ENCODE measurements at places on chromosomes 16 and 17.

DNA sequence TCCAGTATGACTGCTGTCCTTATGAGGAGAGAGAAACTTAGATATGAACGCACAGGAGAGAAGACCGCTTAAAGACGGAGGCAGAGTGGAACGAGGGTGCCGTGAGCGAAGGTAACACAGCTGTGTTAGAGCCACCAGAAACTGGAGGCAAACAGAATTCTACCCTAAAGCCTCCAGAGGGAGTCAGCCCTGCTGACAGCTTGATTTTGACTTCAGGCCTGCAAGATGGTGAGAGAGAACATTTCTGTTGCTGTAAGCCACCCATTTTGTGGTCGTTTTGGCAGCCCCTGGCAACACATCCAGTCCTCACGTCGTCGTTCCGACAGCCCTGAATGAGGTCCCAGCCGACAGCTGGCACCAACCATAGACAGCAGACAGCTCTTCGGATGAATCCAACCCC, 2.8 kb upstream of the SPATA2L start:
- DNase-seq = no peak

DNA sequence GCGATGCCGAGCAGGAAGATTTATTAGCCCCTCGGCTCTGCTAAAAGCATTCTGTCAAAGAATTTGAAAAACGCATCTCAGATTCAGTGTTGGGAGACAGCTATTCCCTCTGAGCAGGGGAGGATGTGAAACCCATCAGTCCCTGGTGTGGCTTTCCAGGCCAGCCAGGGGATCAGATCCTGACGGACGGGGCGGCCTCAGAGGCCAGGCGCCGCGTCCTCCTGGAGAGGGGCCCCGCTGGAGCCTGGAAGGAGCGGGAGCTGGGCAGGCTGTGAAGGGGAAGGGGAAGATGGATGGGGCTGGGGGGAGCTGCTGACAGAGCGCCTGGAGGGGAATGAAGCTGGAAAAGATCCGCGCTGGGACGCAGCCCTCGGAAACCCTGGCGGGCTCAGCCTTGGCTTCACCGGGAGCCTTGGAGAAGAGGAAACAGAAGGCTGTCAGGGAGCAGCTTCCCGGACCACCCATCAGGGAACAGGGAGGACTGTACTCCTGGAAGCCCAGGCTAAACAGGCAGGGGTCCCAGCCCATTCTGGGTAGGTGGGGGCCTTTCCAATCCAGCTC, 358.0 kb downstream of the C16orf95 start:
- no peak for DNase-seq

DNA sequence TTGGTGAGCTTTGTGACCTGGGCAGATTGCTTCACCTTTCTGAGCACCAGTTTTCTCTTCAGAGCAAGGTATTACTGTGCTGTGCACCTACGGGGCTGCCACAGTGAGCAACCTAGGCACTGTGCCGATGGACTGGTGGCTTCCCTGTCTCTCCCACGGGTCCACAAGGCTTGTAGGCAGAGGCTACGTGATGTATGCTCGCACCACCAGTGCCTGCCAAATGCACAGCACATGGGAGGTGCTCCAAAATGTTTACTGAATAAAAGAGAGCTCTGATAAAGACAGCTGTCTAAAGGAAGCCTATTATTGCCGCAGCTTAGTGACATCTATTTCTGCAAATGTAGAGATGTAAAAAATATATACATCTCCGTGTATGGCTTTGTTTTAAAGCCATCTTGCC, 139.2 kb downstream of the CDK5R1 start:
- no peak for DNase-seq

DNA sequence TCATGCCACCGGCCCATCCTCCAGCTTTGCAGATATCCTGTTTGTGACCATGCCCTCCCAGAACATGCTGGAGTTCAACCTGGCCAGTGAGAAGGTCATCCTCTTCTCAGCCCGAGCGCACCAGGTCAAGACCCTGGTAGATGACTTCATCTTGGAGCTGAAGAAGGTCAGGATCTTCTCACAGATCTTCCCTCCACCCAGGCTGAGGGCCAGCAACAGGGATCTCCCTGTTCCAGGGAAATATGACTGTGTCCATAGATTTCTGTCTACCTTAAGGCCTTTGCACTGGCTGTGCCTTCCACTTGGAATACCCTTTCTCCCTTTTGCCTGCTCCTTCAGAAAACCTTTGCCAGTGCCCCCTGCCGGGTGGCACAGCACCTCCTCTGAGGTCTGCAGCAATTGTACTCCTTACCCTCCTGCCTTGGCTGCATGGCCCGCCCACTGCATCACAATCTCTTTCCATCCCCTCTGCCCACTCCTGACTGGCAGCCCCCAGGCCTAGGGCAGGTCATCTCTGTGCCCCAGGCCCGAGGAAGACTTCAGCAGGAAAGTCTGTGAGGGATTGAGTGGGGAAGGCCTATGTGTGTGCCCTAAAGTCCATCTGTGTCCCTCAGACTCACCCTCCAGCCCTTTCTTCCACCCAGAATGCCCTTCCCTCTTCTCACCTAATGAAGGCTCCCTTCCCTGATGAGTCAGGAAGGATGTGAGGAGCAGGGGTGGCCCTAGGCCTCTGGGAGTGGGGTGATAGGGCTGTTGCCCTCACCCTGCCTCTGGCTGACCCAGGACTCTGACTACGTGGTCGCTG, 27.3 kb upstream of the ALKBH5 start:
- DNase-seq = no peak

DNA sequence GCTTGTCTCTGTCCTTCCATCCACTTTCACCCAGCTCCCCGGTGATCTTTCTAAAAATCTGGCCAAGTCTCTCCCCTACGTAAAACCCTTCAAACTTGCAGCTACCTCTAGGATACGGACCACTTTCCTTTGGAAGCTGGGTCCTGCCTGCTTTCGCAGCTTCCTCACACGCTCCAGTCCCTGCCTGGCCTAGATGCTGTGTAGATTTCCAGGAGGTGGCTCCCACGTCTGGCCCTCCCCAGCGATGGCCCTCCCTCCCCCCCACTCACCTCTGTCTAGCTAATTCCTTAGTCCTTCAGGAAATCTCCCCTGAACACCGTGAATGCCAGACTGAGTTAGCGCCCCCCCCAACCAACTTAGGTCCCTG, 579 bp upstream of the LRRC59 start:
- DNase-seq = no peak

DNA sequence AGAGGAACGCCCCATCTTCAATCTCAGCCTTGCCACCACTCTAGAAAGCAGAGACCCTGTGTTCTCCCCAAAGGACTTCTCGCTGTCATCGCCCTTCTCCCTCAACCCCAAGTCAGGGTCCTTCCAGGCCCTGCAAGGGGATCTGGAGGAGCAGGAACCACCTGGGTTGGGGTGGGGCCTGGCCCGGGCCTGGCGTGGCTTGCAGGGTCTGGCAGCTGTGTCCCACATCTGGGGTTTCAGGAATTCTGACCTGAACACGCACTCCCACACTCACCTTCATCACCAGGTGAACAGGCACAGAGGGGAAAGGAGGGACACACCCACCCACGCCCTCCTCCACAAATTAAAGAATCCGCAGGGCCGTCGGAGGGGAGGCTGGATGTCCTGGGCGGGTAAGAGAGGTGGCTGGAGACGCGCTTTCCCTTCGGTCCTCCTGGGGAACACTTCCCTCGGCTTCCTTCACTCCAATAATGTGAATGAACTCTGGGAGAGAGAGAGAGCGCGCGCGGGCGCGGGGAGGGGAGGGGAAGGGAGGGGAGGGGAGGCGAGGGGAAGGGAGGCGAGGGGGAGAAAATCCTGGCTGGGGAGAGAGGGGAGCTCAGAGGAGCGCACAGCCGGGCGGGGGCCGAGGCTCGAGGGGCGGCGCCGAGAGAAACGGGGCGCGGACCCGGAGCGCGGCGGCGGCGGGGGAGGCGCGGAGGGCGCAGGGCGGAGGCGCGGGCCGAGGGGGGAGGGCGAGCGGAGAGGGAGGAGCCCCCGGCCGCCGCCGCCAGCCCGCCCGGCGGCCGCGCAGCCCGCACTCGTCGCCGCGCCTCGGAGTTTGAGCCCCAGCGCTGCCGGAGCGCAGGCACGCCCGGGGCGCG, at the start of gene CACNG4:
Gene CACNG4 (plus strand): TSS at position 799 of the 863 bp plus-strand sequence. CDS start 205 bp downstream, outside the sequence.
- no peak for DNase-seq

DNA sequence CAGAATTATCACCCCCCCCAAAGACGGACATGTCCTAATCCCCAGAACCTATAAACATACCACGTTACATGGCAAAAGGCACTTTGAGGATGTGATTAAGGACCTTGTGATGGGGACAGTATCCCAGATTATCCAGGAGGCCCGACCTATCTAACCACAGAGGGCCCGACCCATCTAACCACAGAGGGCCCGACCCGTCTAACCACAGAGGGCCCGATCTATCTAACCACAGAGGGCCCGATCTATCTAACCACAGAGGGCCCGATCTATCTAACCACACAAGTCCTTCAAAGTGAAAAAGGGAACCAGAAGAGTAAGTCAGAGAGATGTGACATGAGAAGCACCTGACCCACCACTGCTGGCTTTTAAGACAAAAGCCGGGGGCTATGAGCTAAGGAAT, 56.8 kb downstream of the ANKFY1 start:
- DNase-seq = peak; percentile 9
